Natural killer cell treated with Interleukin-12 subunit alpha and Interleukin-12 subunit beta and Interleukin-15 and Interleukin-18, amount 100 ng/mL, for 72 hours (primary cell): ENCODE measurements at places on chromosomes 2 and 18.
A peak's percentile ranks its signal among the peaks of the same experiment; 100 is the strongest.

GRCh38 chr2:156436497-156437085 lies 412 bp downstream of the GPD2 start:
- no peak for DNase-seq

DNA sequence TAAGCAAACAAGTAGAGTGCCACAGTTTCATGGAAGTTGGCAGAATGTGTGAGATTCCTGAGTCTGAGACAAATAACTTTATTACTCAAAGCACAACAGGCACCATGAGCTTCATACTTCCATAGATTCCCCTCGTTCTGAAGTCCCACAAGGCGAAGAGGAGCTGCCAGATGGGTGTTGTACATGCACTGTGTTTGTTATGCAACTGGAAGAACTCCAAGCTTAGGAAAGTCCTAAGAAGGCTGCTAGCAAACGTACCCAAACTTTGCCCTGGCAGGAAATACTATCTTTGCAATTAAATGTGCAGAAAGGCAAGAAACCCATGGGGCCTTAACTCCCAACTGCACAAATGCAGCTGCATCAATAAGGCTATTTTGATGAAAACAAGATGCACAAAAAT lies 1.6 kb upstream of the GCA start:
- no peak for DNase-seq

- DNase-seq = no peak
These were observed 16.5 kb upstream of the EVA1A start for GRCh38 chr2:75577280-75577679.

DNA sequence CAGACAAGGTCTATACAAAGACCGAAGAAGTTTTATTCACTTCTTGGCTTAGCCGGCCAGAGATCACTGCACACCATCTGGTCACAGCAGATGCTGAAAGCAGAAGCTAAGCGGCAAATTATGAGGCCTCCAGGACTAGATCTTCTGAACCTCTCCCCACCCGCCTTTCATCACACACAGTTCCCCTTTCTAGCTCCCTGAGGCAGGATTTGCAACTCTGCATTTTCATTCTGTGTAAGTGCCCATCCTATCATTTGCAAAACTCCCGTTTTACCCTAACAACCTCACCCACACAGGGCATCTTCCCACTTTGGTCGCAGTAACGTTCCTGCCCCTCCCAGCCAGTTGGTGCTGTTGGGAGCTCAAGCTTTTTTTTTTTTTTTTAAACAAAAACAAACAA lies 3.1 kb upstream of the MOB1A start:
- DNase-seq = no peak

DNA sequence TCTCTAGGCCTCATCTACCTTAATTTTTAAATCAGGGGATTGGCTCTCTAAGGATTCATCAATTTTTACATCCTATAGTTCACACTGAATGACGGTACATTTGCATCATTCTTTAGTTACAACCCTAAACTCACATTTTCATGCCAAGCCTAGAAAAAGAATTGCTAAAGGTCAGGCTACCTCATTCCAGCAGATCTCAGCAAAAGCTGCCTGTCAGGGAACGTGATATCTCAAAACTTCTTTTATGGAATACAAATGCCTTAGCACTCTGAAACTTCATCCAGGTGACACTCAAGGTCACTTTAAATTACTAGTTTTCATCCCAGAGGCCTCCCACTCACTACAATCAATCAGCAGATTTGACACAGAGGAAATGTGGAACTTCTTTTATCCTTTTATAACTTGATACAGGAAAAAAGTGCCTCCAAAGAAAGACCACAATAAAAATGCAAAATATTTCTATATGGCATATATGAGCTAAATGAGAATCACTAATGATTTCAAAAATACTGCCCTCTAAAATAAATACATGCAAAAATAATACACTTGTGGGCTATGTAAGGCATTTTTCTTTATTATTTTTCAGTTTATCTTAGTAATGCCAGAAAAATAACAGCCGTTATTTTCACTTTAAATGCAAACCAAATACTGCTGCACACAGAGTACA lies 91.5 kb downstream of the ARHGEF33 start:
- DNase-seq = no peak

- no peak for DNase-seq
These were observed 16.9 kb downstream of the LGALSL start for GRCh38 chr2:64470766-64471295.

GRCh38 chr18:8799001-8799400 lies 93.6 kb downstream of the MTCL1 start:
- DNase-seq = no peak

DNA sequence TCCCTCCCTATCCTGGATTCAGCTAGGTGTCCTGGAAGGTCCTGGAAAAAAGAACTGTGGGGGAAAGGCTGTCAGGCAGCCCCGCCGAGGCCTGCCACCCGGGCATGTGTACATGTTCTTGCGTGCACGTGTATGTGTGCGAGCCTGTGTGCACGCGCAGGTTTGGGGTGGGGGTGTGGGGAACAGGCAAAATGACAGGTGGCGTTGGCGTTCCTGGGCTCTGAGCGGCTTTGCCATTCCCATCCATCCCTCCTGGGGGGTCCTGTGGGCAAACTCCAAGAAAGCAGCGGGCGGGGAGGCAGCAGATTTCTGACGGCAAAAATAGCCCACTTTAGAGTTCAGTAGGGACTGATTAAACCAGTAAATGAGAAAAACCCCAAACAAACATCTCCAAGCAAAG lies 35.6 kb downstream of the EMX1 start:
- DNase-seq = no peak

DNA sequence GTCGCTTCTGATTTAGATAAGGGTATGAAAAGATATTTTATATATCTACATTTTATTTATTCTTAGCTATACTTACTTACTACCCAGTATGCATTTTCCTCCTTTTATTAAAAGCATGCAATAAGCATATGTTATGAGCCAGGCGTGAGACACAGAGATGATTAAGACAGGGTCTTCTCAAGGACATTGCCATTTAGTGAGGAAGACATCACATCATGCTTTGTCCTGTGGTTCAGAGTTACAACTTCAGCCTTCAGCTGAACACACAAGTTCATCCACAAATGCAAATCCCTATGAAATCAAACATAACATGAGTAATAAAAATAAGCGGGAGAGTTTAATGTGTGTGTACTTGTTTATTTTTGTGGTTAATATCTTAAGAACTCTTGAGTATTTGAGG lies 30.2 kb downstream of the GRHL1 start:
- no peak for DNase-seq

DNA sequence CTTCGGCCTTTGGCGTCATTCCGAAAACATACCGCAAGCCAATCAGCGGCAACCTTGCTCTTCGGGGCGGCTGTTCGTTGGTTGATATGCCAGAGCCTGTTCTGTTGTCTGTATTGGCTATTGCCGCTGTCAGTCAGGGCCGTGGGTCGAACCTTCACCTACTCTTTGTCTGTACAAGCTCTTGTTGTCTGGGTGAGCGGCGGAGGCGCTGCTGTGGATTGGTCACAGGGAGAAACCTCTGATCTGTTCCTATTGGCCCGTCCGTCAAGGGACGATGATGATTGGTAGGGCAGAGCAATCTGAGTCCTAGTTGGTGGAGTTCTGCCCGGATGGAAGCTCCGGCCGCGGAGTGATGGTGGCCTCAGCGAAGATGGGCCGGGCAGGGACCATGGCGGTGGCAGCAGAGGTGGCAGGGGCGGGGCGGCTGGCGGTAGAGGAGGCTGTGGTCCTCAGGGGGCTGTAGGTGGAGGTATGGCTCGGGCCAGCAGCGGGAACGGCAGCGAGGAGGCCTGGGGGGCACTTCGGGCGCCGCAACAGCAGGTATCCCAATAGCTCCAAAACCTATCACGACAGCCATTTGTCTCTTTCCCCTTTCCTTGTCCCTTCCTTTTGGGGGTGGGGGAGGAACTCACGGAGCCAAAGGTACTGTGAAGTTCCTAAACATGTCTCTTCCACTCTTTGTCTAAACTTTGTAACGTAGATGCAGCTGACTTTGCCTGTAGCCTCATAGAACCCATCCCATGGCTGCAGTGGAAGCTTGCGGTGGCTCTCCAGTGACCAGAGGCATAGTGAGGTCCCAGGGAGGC lies at the start of gene WBP1:
WBP1 (plus strand) TSS at position 307 of the 806 bp plus-strand sequence; CDS start at position 472, 165 bp downstream.
- peak; percentile 100 for DNase-seq

GRCh38 chr18:21391074-21391673 lies 149.1 kb downstream of the GREB1L start:
- no peak for DNase-seq

GRCh38 chr2:85435220-85435958 lies 16.9 kb downstream of the SH2D6 start:
- DNase-seq = no peak

GRCh38 chr2:112779598-112779997 lies 4.7 kb downstream of the IL1A start:
- DNase-seq = no peak

- no peak for DNase-seq
These were observed 10.5 kb downstream of the ATG16L1 start for GRCh38 chr2:233261819-233262555.

DNA sequence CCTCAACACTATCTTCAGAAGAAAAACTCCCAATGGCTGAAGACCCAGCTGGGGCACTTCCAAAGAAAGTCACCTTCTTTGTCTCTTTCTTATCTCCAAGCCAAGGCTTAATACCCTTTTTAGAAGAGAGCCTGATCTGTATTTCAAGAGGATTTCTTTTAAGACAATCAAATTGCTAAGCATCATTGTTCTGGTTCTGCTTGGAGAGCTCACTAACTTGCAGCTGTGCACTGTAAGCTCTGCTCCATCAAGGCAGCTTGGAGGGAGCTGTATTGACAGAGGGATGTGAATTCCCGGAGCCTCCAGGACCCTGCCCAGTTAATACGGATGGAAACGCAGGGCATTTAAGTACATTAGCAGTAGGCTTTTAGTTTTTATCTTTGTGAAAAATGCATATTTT lies 253.1 kb downstream of the TDRD15 start:
- no peak for DNase-seq

- no peak for DNase-seq
These were observed 296 bp downstream of the TTC21B start for GRCh38 chr2:165953306-165953654.

GRCh38 chr2:220336771-220337170 lies 709.3 kb downstream of the SLC4A3 start:
- DNase-seq = no peak

- no peak for DNase-seq
These were observed 174.9 kb downstream of the SEPTIN10 start for GRCh38 chr2:109438773-109439389.

GRCh38 chr2:134217924-134218323 lies 35.9 kb upstream of the MGAT5 start:
- DNase-seq = peak; percentile 68
